ENCODE measurements at places on chromosomes 1 and 21.

DNA sequence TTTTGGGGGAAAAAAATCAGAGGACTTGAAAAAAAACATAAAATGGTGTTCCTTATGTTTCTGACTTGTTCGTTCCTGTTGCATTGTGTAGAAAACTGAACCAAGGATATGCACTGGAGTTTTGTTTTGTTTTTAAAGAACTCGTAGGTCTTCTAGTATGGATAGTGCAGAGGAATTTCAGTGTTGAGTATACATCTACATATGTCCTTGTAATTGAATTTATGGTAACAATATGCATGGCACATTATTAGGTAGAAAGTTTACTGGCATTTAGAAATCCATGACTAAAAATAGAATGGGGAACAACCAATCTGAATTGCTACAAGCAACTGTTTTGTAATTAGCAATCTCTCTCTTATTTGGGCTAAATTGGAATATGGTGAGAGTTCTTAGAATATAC, 188.3 kb upstream of the ZRANB2 start:
- no peak overlapping the region for H3K27ac ChIP-seq
- no peak overlapping the region for H3K4me3 ChIP-seq
- no peaks in the 10 kb centered on the region for H3K36me3 ChIP-seq
- peaks cover 66% of the 10 kb centered on the region for H3K4me1 ChIP-seq
- H3K27me3 ChIP-seq, result peaks cover 3% of the 10 kb centered on the region

- peaks cover 15% of the 10 kb centered on the region for H3K4me1 ChIP-seq
- H3K4me3 ChIP-seq, result no peak overlapping the region
- no peak for DNase-seq
- H3K36me3 ChIP-seq, result no peaks in the 10 kb centered on the region
- peaks cover 4% of the 10 kb centered on the region for H3K27me3 ChIP-seq
Observed at GRCh38 chr1:221435504-221435904, 306.4 kb downstream of the DUSP10 start.

GRCh38 chr1:41629571-41629970, 145.1 kb upstream of the EDN2 start:
- H3K4me1 ChIP-seq, result peaks cover 31% of the 10 kb centered on the region
- H3K4me3 ChIP-seq, result no peak overlapping the region
- H3K36me3 ChIP-seq, result no peaks in the 10 kb centered on the region
- H3K27me3 ChIP-seq, result peaks cover 10% of the 10 kb centered on the region
- no peak overlapping the region for H3K27ac ChIP-seq

DNA sequence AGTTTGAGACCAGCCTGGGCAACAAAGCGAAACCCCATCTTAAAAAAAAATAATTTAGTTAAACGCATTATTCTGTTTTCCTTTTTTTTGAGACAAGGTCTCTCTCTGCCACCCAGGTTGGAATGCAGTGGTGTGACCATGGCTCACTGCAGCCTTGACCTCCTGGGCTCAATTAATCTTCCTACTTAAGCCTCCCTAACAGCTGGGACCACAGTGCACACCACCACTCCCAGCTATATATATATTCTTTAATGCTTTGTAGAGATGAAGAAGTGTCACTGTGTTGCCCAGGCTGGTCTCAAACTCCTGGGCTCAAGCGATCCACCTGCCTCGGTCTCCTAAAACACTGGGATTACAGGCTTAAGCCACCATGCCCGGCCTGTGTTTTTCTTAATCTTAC, 7.7 kb upstream of the KLF17 start:
- no peak overlapping the region for H3K27ac ChIP-seq
- H3K4me3 ChIP-seq, result no peak overlapping the region
- peaks cover 30% of the 10 kb centered on the region for H3K27me3 ChIP-seq

GRCh38 chr21:45050345-45050796, 24.0 kb upstream of the ADARB1 start:
- no peak overlapping the region for H3K27ac ChIP-seq
- no peak for DNase-seq
- no peaks in the 10 kb centered on the region for H3K36me3 ChIP-seq
- no peak overlapping the region for H3K4me3 ChIP-seq
- peaks cover 29% of the 10 kb centered on the region for H3K27me3 ChIP-seq
- H3K4me1 ChIP-seq, result peaks cover 53% of the 10 kb centered on the region

GRCh38 chr1:155648207-155649147, 38.5 kb downstream of the MSTO1 start:
- H3K27me3 ChIP-seq, result peaks cover 9% of the 10 kb centered on the region
- H3K4me1 ChIP-seq, result peaks cover 22% of the 10 kb centered on the region
- H3K36me3 ChIP-seq, result no peaks in the 10 kb centered on the region

DNA sequence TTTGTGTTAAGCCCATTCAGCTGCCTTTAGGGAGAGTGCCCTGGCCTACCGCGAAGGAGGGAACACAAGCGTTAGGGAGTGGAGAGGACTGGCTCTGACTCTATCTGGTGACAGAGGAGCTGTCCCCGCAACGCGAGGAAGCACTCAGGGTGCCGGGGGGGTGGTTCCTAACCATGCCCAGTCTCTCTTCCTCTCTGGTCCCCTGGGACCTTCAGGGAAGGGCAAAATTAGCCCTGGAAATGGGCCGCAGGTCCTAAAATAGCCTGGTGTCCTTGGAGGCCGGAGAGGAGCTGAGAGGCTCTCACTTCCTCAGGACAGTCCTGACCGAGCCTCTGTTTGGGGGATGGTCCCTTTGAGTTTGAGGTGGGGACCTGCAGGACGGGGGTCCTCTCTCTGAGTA, 5.8 kb downstream of the SLC45A1 start:
- H3K36me3 ChIP-seq, result no peaks in the 10 kb centered on the region

DNA sequence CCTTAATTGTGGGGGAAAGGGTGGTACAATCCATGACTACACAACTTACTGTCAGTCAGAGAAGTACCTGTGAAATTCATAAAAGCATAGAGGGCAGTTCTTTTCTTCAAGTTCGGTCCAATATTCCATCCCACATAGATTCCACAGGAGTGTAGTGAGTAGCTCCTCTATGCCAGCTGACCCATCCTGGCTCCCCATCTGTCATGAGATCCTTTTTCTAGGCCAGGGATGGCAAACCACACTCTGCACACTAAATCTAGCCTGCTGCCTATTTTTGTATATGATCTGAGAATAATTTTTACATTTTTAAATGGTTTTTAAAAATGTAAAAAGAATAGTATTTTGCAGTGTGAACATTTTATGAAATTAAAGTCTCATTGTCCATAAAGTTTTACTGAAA, 107.0 kb upstream of the TSPAN2 start:
- no peak for DNase-seq
- H3K27me3 ChIP-seq, result peaks cover 3% of the 10 kb centered on the region
- H3K4me3 ChIP-seq, result no peak overlapping the region
- H3K27ac ChIP-seq, result no peak overlapping the region
- H3K36me3 ChIP-seq, result no peaks in the 10 kb centered on the region
- peaks cover 11% of the 10 kb centered on the region for H3K4me1 ChIP-seq

- no peaks in the 10 kb centered on the region for H3K36me3 ChIP-seq
- H3K4me1 ChIP-seq, result peaks cover 56% of the 10 kb centered on the region
- peaks cover 16% of the 10 kb centered on the region for H3K27me3 ChIP-seq
- DNase-seq, result peak; percentile 12
- H3K27ac ChIP-seq, result peak overlapping the region; percentile 56
Observed at GRCh38 chr1:89757532-89757931, 63.3 kb upstream of the LRRC8D start.

DNA sequence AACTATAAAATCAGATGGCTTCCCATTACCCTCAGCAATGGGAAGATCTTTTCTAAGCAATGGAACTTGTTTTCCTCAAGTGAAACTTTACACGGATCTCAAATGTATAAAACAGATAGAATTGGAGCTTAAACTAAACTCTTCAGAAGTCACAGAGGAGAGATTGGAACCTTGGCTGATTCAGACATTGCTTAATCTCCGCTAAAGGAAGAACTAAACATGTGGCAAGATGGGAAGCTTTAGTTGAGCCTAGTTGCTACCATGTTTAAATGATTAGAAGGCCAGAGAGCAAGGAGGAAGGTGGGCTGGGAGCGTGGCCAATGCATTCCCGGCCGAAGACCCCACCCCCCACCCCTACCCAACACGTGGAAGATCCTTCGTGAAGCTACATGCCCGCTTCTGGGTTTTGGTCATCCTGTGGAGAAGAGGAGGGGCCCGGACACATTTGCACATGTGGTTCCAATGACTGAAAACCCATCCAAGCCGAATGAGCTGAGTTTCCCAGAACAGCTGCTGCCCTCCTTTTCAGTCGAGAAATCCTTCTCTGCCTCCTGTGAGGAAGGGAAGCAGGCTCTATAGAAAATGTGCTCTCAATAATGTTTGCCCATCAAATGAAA, 164.3 kb downstream of the MIS18A start:
- no peak for DNase-seq
- H3K36me3 ChIP-seq, result no peaks in the 10 kb centered on the region
- H3K27me3 ChIP-seq, result peaks cover 6% of the 10 kb centered on the region
- no peak overlapping the region for H3K4me3 ChIP-seq
- H3K4me1 ChIP-seq, result no peaks in the 10 kb centered on the region

- H3K36me3 ChIP-seq, result peaks cover 83% of the 10 kb centered on the region
- H3K4me3 ChIP-seq, result no peak overlapping the region
- no peak for DNase-seq
- H3K27me3 ChIP-seq, result peaks cover 3% of the 10 kb centered on the region
- no peak overlapping the region for H3K27ac ChIP-seq
- peaks cover 14% of the 10 kb centered on the region for H3K4me1 ChIP-seq
Observed at GRCh38 chr1:224425279-224425884, 9.2 kb downstream of the WDR26 start.

DNA sequence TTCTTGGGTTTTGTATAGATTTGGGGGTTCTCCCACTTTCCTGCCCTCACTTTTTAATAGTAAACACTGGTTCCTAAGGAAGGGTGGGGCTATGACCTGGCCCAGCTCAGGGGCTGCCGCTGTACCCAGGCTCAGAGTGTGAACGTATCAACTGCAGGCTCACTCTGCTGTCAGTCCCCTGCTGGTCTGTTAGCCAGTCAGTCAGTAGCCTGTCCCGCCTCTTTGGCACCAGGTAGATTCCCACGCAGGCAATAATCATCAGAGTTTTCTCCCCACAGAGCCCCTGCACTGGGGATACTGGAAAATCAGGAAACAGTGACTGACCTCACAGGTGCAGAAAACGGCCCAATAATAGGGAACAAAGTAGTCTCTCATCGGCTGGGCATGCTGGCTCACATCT, 15.0 kb upstream of the ALPL start:
- H3K27ac ChIP-seq, result no peak overlapping the region
- H3K4me1 ChIP-seq, result peaks cover 11% of the 10 kb centered on the region
- peaks cover 30% of the 10 kb centered on the region for H3K27me3 ChIP-seq
- no peak overlapping the region for H3K4me3 ChIP-seq
- H3K36me3 ChIP-seq, result no peaks in the 10 kb centered on the region

GRCh38 chr1:110440877-110441276, 10.1 kb upstream of the PROK1 start:
- no peaks in the 10 kb centered on the region for H3K36me3 ChIP-seq
- H3K27me3 ChIP-seq, result peaks cover 35% of the 10 kb centered on the region
- no peak for DNase-seq
- H3K27ac ChIP-seq, result no peak overlapping the region

- peaks cover 12% of the 10 kb centered on the region for H3K27me3 ChIP-seq
- H3K4me1 ChIP-seq, result peaks cover 22% of the 10 kb centered on the region
- H3K27ac ChIP-seq, result no peak overlapping the region
- H3K4me3 ChIP-seq, result peak overlapping the region; percentile 99
Observed at GRCh38 chr1:35029761-35030160, 2.0 kb downstream of the ZMYM6 start.

DNA sequence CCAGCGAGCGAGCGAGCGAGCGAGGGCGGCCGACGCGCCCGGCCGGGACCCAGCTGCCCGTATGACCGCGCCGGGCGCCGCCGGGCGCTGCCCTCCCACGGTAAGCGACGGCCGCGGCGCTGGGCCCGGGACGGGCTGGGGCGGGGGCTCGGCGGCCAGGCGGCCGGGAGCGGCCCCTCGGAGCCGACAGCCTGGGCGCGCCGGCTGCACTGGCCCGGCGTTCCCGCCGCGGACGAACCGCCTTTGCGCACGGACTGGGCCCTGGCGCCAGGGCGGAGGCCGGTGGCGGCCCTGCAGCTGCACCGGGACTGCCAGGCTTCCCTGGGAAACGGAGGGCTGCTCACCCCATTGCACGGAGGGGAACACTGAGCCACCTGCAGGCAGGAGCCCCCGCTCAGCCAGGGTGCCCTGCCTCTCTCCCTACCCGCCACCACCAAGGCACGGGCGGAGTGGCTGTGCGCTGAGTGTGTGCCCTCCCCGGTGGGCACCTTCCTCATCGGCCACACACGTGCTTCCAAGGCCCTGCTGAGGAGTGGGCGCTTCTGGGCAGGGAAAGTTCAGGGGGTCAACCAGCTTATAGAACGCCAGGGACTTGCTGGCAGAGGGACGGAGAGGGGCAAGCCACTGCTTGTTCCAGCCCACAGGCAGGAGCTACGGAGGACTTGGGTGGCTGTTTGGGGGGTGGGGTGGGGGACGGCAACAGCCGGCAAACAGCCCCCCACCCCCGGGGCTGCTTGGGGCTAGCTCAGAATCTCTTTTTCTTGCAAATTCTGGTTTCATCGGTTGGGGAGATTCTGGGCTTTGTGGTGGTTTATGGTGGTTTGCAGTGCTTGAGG, 532 bp downstream of the CSF1 start:
- peak overlapping the region; percentile 87 for H3K4me3 ChIP-seq
- peaks cover 57% of the 10 kb centered on the region for H3K4me1 ChIP-seq
- no peaks in the 10 kb centered on the region for H3K36me3 ChIP-seq
- peak; percentile 64 for DNase-seq
- H3K27me3 ChIP-seq, result peaks cover 51% of the 10 kb centered on the region

DNA sequence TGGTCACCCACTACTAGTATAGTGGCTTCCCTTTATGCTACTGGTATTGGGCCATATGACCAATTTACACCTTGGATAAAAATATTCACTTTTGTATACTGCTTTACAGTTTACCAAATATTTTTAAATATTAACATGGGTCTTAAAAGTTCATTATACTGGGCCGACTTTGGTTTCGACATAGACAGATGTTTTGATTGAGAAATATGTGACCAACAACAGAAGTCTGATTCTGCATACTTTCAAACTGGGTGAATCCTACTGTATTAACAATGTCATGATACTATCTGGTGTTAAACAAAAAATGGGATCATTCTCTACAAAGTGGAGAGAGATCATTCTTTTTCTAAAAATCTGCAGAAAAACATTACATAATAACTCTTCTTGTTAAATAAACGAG, 134.8 kb downstream of the AKT3 start:
- H3K27ac ChIP-seq, result no peak overlapping the region
- no peaks in the 10 kb centered on the region for H3K36me3 ChIP-seq
- no peak for DNase-seq
- H3K4me1 ChIP-seq, result peaks cover 11% of the 10 kb centered on the region
- no peak overlapping the region for H3K4me3 ChIP-seq

DNA sequence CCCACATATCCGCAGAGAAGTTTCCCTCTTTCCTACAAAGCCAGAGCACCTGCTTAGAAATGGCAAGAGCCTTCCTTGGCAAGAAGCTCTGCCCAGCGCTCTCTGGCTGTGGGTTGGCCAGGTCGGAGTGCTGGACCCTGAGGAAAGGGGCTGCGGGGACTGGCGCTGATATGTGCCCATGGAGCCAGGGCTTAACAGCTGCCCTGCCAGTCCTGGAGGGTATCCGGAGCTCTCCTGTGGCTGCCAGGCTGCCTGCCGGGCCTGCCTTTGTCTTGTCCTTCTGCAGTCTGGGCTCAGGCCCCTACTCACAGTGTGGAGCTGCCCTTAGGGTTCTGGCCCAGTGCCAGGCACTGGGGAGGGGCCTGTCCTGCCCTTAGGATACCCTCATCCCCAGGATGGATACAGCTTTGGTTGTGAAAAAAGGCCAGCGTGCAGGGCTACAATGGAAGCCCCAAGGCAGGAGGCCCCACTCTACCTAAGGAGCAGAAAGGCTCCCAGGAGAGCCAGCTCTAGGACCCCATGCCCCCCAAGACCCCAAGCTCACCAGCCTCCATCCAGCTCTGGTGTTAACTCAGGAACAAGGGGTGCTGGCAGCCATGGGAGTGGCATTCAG, 43.4 kb downstream of the KIAA1614 start:
- peaks cover 51% of the 10 kb centered on the region for H3K36me3 ChIP-seq
- H3K27ac ChIP-seq, result peak overlapping the region; percentile 46
- no peak overlapping the region for H3K4me3 ChIP-seq
- H3K4me1 ChIP-seq, result no peaks in the 10 kb centered on the region
- no peak for DNase-seq
- H3K27me3 ChIP-seq, result no peaks in the 10 kb centered on the region

Data from nephron progenitor cell (in vitro differentiated cells).